ENCODE measurements at places on chromosomes 1 and 21. TPM values are rescaled to one million over a fixed set of nuclear protein-coding genes. Genes with fewer than 3 reads are reported as not detected.

The PTGS2 gene
- total RNA-seq, result 17.0 TPM

The HTR6 gene
- 0.18 TPM for total RNA-seq

The SELP gene
- total RNA-seq, result 42.5 TPM

GRCh38 chr1:110136911-110137310 lies 13.4 kb upstream of the SLC6A17 start:
- DNase-seq, result no peak

GRCh38 chr1:179105393-179105792 lies 23.5 kb downstream of the TOR3A start:
- DNase-seq, result no peak

GRCh38 chr1:44714944-44715571 lies 15.9 kb downstream of the RNU5D-1 start:
- DNase-seq, result peak; percentile 67

DNA sequence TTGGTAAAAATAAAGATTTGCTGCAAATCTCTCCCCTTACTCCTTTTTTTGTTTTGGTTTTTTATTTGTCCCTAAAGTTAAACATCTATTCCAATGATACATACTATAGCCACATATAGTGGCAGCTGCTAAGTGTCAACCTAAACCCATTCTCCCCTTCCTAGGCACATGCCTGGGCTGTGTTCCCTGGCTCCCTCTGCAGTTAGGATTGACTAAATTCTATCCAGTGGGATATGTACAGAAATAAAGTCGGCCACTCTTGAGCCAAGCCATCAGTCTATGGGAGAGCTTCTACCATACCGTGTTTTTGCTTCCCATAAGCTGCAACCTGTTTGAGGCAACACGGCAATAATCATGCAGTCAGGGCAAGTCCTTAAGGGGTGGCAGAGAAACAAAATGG lies 23.6 kb downstream of the MCOLN3 start:
- no peak for DNase-seq

- no peak for DNase-seq
Measured at GRCh38 chr1:24051206-24051945, 60.6 kb downstream of the MYOM3 start.

DNA sequence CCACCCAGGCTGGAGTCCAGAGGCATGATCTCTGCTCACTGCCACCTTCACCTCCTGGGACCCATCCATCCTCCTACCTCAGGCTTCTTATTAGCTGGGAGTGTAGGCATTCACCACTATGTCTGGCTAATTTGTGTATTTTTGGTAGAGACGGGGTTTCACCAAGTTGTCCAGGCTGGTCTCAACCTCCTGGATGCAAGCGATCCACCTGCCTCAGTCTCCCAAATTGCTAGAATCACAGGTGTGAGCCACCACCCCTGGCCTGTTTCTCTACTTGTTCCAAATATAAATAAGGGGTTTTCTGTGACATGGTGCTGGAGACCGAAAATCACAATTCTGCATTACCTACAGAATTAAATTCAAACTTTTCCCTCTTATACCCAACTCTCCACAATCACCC lies 36.6 kb upstream of the HSD3B1 start:
- no peak for DNase-seq

DNA sequence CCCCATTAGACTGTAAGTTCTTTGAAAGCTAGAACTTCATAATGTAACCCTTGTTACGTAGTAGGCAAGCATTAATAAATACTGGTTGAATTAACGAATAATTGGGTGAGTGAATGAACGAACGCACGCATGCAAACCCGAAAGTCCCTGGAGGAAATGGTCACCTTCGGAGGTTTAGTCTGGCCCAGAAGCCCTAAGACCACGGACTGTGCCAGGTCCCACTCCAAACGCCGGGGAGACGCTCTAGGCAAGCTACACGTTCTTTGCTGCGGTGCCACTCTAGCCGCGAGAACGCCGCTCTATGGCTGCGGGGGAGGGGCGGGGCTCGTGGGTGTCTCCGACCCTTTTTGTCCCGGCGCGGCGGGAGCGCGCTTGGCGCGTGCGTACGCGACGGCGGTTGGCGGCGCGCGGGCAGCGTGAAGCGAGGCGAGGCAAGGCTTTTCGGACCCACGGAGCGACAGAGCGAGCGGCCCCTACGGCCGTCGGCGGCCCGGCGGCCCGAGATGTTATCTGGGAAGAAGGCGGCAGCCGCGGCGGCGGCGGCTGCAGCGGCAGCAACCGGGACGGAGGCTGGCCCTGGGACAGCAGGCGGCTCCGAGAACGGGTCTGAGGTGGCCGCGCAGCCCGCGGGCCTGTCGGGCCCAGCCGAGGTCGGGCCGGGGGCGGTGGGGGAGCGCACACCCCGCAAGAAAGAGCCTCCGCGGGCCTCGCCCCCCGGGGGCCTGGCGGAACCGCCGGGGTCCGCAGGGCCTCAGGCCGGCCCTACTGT lies at the start of gene KDM1A:
Gene KDM1A, plus strand, starts transcription at position 375 of the 769 bp plus-strand sequence. Its CDS starts 129 bp downstream, at position 504.
- DNase-seq, result peak; percentile 99
